ENCODE measurements at places on chromosomes 6 and 20.

DNA sequence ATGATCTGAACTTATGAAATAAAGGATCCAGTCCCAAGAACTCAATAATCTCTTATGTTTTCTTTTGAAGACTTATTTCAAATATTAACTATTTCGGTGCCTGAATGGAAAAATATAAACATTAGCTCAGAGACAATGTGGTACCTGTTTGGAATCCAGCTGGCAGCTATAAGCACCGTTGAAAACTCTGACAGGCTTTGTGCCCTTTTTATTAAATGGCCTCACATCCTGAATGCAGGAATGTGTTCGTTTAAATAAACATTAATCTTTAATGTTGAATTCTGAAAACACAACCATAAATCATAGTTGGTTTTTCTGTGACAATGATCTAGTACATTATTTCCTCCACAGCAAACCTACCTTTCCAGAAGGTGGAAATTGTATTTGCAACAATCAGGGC, 4.4 kb upstream of the KIAA0319 start:
- no peak for DNase-seq

- no peak for DNase-seq
These were observed 26.3 kb downstream of the RALGAPB start for GRCh38 chr20:38498909-38499308.

DNA sequence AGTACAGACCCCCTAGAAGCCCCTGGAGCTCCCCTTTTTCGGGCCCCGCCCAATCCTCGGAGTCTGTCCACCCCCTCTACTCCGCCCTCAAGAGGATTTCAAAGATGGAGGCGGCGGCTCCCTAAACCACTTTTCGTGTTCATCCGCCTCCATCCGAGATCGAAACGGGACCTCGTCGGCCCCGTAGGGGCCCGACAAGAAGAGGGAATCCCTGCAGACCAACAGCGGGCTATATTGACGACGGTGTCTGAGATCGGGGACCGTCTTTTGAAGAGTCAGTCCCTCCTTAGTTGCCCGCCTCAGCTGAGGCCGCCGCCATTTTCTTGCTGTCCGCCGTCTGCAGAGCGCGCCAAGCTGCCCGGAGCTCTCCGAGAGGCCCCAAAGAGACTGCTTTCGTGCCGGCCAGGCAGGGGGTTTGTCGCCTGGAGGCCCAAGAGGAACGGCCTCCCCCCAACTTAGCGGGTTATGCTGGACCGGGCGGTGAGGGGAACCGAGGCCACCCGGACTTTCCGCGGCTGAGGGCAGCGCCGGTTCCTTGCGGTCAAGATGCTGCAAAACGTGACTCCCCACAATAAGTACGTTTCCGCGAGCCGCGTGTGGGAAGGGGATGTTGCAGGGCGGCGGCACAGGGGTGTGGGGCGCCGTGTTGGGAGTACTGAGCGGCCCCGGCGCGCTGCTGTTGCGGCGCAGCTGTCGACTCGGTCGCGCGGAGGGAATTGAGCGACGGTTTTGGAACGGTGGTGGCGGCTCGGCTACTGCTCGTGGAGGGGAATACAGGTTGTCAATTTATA, 4.2 kb downstream of the BRD2 start:
- peak; percentile 53 for DNase-seq

GRCh38 chr6:65557224-65557623, 149.8 kb downstream of the EYS start:
- DNase-seq = no peak

DNA sequence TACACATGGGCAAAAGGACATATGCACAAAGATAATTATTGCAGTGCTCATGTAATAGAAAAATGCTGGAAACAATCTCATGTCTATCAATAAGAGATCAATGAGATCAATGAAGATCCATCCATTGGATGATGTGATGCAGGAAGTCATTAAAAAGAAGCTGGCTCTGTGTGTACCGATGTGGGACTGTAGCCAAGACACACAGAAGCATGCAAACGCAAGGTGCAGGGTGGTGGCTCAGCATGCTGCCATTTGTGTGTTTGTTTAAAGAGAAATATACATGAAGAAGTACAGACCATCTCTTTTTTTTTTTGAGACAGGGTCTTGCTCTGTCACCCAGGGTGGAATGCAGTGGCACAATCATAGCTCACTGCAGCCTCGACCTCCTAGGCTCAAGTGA, 33.1 kb upstream of the KCNB1 start:
- DNase-seq = no peak

- peak; percentile 44 for DNase-seq
These were observed 67.6 kb downstream of the FYN start for GRCh38 chr6:111805511-111806164.

DNA sequence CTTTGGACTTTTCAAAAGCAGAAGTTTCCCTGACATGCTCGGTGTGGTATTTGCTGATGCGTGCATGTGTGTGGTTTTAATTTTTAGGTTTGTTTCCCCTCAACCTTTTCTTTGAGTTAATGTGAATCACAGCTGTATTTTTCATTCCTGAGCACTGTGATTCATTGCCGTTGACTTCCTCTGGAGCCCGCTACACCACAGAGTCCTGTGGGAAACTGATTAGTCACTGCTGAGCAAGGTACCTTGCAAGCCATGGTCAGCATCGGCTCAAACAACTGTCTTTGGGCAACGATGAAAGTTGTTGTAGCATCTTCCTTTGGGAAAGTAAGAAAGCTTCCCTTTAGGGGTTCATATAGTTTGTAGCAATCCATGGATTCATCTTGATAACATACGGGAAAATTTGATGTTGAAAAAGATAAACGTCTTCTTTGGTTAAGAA, 57.5 kb downstream of the RIN2 start:
- no peak for DNase-seq

DNA sequence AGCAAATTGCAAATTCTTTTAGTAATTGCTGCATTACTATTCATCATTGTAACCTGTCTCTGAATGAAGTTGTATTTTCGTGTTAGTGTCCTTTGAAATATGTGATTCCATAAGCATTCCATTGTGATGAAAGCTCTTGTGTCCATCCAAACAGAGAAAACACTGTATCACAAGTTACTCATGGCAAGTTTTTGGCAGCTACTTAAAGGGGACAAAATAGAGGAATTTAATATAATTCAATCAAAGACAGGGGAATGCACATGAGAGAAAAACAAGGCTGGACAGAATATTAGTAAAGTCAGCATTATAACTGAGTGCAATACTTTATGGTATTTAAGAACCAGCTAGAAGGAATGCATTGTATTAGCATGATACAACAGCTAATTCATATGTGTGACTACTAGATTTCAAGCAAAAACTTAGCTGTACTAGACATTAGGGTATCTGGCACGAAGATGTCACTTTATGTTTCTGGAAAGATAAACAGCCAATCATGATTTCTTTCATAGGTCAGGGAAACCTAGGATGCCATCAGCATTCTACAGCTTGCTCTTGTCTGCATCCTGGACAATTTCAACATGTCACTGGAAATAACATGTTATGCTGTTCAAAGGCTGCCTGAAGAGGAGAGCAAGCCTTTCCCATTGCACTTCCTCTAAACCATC, 270.6 kb upstream of the MARCKS start:
- DNase-seq = no peak

DNA sequence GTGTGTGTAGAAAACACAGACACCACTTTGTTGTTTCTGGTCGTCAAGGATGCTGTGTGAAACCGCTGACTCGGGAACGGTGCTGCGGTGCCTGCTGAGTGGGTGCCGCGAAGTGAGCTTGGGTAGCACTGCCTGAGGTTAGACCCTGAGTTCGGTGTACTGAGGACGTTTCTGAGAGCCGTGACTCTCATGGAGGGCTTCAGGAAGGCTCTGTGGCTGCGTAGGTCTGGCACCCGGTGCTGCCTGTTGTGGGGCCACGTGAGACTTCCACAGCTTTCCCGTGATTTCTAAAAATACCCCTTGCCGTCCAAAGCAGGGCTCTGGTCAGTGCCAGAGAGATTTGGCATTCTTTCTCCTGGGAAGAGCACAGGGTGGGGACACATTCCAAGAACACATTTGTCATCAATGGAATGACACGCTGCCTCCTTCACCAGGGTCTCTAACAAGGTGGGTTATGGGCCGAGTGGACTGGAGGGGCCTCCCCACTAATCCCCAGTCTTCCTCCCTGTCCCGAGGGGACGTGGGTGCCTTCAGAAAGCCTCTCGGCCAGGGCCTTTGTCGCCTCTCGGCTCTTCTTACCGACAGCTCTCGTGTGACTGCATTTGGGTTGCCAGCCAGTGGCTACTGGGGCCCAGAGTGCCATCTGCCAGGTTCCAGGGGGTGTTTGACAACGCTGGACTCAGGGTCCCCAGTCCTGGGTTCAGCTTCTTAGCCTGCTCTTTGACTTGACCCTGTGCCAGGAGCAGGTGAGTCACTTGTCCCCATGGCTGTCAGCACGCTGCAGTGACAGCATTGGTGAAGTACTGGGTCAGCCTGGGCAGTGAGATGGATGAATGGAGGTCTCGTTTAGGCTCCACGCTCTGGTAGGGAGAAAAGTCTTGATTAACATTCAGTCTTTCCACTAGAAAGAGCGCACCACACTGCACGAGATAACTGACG, 62.2 kb downstream of the SYNJ2 start:
- DNase-seq = no peak

- no peak for DNase-seq
These were observed 208.0 kb downstream of the ARHGAP18 start for GRCh38 chr6:129501740-129502660.

- DNase-seq = no peak
These were observed 66.9 kb downstream of the GMPR start for GRCh38 chr6:16305246-16305725.

DNA sequence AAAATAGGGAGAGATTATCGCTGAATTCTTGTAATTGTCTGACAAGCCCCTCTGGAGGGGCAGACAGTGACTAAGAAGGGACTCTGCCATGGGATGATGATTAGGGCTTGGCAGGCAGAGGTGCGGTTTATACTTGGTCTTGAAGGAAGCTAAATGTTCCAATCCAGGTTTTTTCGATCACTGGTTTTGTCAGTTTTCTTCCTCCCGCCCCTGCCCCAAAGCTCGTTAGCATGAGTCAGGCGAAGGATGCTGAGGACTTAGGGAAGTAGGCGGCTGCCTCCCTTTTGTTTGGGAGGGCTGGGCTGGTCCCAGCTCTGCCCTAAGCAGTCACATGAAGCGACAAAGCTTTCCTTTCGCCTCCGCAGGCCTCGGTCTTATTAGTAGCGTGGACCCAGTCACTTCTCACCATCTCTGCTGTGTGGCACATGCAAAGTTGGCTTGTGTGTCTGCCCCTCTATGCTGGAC, 314.2 kb downstream of the CDC5L start:
- DNase-seq = no peak

GRCh38 chr20:23039885-23040508, 4.9 kb downstream of the SSTR4 start:
- no peak for DNase-seq

- no peak for DNase-seq
These were observed 29.8 kb downstream of the RHAG start for GRCh38 chr6:49606721-49607390.

- no peak for DNase-seq
These were observed 29.0 kb upstream of the GTSF1L start for GRCh38 chr20:43755851-43756250.

- no peak for DNase-seq
These were observed 88.9 kb upstream of the FOXP4 start for GRCh38 chr6:41457303-41457670.

DNA sequence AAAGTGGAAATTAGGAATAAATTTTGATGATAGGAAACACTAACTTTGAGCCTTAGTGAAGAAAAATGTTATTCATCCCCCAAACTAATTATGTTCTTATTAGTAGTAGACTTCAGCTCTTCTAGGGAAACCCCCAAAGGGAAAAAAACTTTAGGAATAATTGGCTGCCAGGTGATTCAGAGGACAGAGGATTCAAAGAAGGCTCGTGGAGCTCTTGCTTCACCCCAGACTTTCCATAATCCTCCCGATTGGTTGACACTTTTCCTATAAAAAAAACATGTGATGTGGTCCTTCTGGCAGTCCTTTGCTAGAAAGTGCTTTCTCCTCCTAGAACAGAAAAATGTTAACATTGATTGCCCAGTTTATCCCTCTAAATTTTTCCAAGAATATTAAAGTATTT, 5.6 kb upstream of the CCDC170 start:
- DNase-seq = no peak

DNA sequence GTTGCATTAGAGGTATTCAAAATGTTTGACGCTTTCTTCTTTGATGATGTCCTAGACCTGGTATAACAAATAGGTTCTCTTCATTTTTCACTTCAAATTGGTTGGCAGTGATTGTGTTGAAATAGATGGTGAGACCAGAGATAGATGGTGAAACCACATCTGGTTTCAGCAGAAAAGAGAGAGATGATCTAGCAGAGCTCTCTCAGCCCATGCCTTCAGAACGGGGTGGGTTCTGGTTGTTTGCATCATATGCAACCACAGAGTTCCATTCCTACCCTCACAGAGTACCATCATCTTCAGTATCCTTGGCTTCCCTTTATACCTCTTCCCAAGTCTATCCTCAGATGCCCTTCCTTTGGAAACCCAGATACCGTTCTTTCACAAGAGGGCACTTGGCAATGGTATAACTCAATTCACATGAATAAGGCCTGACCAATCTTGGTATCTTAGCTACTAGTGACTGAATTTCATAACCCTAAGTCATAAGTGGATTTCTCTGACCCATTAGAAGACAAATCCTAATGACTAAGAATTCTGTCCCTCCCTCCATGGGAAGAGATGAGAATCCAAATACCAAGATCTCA, 93.7 kb downstream of the UBE3D start:
- no peak for DNase-seq

DNA sequence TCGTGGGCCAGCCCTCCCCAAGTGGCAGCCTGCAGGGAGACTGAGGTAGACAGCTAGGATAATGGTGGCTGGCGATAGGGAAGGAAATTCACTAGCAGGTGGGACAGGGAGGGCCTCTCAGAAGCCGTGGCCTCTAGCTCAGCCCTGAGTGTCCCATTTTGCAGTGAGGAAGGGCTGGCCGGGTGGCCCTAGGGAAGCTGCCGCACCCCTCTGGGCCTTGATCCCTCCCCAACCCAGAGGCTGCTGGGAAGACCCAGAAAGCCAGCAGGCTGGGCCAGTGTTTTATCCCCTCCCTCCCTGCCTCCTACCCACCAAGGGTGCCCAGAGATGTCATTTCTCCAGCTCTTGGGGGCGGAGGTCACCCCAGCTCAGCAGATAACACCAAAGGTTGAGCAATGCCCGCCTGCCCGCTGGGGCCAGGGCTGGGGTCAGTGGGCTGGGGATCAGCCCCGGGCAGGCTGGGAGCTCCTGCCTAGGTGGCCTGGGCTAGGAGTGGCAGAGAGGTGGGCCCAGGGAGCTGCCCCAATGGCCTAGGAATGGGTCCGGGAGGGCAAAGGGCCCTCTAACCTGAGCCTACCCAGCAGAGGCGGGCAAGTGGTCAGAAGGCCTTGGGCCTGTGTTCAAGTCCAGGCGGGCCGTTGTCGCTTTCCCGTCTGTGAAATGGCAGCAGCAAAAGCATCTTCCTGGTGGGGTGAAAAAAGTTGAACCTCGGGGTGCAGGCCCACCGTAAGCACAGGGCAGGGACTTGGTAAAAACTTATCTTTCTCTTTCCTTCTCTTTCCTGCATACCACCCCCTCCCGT, 1.6 kb upstream of the CEBPB start:
- DNase-seq = no peak

- no peak for DNase-seq
These were observed 16.5 kb upstream of the BHLHE23 start for GRCh38 chr20:63023071-63023935.
